Mesenchymal stem cell (in vitro differentiated cells and primary cell): ENCODE measurements at places on chromosomes 13 and 19.

DNA sequence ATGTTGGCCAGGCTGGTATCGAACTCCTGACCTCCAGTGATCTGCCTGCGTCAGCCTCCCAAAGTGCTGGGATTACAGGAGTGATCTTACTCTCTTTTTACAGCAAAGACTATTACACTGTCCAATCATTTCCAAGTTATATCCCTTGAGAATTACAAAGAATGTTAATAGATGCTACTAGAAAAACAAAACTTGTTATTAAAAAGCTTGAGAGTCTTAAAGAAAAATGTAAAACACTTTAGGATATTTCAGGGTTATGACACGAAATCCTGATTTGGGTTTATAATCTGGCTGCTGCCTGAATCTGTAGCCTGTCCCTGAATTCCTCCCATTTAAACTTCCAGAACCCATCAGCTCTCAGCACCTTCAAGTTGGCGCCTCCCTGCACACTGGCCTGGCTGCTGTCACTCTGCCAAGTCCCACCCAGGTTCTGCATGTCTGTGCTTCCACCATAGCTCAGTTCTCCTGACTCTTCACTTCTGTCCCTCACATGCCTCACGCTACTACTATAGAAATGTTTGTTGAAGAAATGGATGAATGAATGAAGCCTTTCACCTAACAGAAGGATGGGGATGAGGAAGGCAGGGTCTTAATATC is 55.8 kb upstream of the RFXAP start:
- no peak for DNase-seq

- no peak for DNase-seq
These were observed 4.0 kb upstream of the NFIC start for GRCh38 chr19:3362217-3362906.

GRCh38 chr13:59413126-59413525 is 750.6 kb downstream of the DIAPH3 start:
- DNase-seq: no peak

GRCh38 chr19:33535226-33535625 is 13.6 kb upstream of the PEPD start:
- DNase-seq: no peak

- no peak for DNase-seq
These were observed 28.7 kb upstream of the GARRE1 start for GRCh38 chr19:34225659-34226015.

- DNase-seq: no peak
These were observed 6.8 kb upstream of the ECH1 start for GRCh38 chr19:38838208-38838985.

DNA sequence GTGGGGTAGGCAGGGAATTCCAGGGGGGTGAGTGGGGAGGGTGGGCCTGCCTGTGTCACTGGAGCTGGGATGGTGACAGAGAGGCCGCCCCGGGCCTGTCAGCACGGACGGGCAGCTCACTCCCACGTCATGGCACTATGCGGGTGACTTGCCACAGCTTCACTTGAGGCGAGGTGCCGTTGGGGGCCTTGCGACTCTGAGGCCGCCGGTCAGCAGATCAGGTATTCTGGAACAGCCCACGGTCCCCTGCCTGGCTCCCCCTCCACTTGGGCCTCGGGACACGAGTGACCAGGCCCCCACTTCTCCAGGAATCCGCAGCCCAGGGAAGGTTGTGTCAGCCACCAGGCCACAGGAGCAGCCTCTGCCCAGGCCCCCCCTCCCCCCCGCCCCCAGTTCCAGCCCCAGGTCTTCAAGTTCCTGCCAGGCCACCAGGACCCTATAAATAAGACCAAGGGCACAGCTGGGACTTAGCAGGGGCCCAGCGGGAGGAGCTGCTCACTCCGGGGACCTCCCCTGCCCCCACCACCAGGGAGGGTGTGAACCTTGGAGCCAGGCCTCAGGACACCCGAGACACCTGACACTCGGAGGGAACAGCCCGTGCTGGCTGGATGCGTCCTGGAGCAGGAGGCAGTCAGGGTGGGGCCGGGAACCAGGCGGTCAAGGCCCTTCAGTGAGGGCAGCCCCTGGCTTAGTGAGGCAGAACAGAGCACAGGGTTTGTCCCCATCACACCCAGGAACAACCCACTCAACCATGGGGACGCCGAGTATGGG is 2.7 kb upstream of the MIDN start:
- no peak for DNase-seq

- DNase-seq: no peak
These were observed 2.1 kb upstream of the ZNF578 start for GRCh38 chr19:52451241-52451640.

- no peak for DNase-seq
These were observed 313.5 kb downstream of the FOXO1 start for GRCh38 chr13:40352802-40353562.

DNA sequence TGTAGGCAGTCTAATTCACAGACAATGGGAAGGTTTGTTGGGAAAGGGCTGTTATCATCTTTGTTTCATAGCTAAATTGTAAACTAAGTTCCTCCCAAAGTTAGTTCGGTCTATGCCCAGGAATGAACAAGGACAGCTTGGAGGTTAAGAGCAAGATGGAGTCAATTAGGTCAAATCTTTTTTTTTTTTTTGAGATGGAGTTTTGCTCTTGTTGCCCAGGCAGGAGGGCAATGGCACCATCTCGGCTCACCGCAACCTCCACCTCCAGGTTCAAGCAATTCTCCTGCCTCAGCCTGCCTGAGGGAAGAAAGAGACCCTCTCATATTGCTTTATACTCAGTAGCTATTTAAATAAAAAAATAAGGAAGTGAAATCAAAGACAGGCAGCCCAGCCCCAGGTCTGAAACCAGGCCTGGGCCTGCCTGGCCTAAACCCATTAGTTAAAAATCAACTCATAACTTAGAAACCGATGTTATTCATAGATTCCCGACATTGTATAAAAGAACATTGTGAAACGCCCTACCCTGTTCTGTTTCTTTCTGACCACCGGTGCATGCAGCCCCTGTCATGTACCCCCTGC is 297.4 kb upstream of the SGCG start:
- no peak for DNase-seq

DNA sequence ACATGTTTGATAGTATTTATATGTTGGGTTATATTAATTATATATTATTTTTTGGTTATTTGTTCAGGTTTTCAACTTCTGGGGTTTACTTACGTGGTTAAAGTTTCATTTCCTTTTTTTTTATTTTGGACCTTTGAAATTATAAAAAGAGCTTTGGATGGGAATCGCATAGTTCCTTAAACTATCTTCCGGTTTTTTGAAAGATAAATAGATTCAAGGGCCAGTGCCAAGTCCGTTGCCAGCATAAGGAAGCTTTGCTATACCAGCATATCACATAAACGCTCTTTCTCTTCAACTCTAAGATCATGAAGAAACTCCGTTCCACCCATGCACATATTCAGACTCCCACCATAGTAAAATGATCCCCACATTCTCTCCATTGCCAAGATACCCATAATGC is 7.4 kb upstream of the OXGR1 start:
- DNase-seq: no peak

DNA sequence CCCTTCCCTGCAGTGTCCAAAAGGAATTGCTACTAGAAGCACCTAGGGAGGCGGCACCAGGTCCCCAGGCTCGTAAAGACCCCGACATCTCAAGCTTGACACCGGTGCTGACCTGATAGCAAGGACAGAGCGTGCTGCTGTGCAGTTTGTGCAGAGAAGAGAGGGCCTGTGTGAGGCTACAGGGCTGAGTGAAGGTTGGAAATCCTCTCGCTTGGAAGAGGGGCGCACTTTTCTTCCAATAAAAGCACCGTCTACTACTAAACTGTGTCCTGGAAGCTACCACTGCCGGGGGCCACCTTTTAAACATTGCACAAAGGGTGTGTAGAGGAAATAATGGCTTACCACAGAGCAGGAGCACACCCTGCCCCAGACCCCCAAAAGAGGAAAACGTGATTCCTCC is 11.0 kb downstream of the TMEM272 start:
- no peak for DNase-seq

- DNase-seq: no peak
These were observed 52.5 kb downstream of the STK24 start for GRCh38 chr13:98524391-98524790.

GRCh38 chr13:97986835-97987234 is 33.4 kb downstream of the IPO5 start:
- DNase-seq: no peak

GRCh38 chr19:16185768-16186123 is 536 bp downstream of the FAM32A start:
- DNase-seq: peak; percentile 66

DNA sequence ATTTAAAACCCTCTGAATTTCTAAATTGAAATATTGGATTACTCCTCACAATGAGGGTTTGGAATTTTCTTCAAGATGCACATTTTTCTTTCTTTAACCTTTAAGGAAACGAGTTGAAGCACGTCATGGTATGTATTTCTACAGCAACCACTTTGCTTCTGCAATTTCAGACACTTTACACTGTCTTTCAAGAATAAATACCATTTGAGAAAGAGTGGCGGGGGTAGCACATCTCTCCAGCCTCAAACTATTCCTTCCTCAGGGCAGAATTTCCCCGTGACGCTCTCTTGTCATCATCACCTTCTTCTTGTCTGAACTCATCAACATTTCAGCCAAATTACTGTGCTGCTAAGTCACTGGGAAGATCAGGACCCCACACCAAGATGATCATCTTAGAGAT is 1073.4 kb downstream of the EFNB2 start:
- DNase-seq: no peak

- DNase-seq: no peak
These were observed 13.3 kb downstream of the COL4A1 start for GRCh38 chr13:110293649-110294048.

DNA sequence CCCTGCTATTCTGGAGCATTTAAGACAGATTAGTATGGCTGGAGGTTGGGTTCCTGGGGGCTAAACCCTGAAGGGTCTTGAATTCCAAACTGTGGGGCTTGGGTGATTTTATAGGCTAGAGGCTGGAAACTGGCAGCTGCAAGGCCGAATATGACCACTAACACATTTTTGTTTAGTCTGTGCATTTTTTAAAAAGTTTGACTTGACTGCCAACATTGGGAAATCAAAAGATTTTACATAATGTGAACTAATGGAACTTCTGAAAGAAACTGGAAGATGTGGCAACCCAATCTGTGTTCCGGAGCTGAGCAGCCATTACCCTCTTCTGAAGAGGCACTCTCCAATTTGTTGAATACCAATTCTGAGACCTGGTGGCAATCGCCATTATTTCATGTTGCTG is 5.1 kb downstream of the ZNF784 start:
- DNase-seq: peak; percentile 33

DNA sequence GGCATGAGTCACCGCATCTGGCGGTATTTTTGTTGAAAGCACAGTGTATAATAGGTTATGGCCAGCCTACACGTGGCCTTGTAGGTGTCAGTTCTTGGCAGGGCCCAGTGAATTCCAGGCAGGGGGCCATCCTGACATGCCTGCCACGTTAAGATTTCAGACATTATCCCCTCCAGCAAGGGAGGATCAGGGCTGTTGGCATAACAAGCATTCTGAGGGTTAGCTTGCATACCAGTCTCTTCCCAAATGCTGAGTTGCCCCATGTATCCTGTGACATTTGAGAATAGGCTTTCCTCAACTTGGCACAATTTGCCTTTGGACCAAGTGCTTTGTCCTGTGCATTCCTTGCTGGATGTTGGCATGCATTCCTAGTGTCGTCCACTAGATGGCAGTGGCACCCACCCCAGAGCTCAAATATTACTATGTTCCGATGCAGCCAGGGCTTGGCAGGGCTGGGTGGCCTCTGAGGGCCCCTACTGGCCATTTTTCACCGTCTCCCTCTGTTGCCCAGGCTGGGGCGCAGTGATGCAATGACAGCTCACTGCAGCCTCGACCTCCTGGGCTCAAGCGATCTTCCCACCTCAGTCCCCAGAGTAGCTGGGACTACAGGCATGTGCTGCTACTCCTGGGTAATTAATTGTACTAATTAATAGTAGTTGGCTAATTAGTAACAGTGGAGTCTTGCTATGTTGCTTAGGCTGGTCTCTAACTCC is 31.2 kb downstream of the NLRP12 start:
- peak; percentile 71 for DNase-seq

- peak; percentile 91 for DNase-seq
These were observed 90.9 kb downstream of the SIPA1L3 start for GRCh38 chr19:37997911-37998344.

- DNase-seq: no peak
These were observed 214.3 kb downstream of the FOXO1 start for GRCh38 chr13:40452038-40452666.

DNA sequence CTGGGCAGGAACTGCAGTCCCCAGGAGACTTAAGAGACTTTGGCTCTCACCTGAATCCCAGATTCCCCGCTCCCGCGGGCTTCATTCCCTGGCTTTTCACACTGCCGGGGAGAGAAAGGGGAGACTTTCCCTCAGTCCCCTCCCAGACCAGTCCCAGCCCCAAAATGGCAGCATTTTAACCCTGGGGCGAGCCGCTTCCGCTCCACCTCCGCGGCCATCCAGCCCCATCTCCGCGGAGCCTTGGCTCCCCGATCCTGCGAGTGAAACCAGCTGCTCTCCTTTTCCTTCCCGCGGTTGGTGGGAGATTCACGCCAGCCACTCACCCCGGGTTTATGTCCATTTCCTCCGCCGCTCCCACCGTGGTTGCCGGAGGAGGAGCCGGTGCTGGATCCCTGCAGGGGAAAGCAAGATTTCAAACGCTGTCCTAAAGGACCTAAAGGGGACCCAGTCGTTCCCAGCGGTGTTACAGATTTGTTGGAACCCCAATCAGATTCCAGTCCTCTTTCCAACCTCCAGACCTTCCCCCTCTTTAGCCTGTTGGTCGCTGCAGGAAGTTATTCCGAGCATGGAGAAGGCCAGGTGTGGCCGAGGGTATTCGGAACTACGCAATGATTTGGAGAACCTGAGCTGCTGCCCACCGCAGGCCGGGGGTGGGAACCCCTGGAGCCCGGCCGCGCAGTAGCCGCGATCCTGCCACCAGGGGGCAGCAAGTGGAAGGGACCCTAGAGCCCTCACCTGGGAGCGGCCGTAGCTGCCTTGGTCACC is 3.4 kb downstream of the DMKN start:
- peak; percentile 35 for DNase-seq

DNA sequence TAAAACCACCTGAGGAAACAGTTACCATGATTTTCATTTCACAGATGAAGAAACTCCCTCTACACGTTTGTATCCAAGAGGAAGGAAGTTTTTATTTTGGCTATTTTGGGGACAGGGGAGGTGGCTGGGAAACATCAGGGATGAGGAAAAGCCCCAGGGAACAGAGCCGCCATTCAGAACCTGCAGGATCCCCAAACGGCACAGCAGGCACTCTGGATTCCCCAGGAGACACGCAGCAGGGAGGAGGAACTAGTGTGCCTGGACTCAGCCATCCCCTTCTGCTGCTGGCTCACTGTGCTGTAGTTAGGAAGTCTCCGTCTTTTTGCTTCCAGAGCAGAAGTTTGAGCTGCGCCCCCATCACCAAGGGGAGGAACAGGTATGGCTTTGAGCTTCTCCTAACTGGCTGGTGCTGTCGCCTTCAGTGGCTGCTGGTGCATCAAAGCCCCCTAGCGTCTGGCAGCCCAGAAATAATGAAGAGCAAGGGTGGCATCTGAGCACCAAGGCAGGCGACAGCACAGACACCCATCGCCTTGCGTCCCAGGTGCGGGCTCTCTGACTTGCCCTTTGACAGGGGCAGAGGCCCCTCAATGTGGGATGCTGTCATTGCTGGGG is 4.2 kb downstream of the NAPA start:
- no peak for DNase-seq
